T-cell (primary cell): ENCODE measurements at places on chromosomes 5 and 9. TPM values are rescaled to one million over a fixed set of nuclear protein-coding genes. Genes with fewer than 3 reads are reported as not detected.
A peak's percentile ranks its signal among the peaks of the same experiment; 100 is the strongest.

DNA sequence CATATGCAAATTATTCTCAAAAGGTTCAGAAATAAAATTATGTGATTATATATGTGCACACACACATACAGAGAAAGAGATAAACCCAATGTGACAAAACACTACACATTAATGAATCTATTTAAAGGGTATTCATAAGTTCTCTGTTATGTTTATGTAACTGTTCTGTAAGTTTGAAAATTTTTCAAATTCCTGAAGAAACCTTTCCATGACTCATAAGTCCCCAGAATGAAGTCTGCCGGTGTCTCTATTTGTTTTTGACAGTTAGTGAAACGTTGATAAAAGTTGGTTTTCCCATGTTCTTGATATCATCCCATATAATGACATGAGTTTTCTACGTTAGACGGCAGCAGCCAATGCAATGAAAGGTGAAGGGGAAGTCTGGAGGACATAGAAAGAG lies 199.5 kb upstream of the PUM3 start:
- DNase-seq = no peak
- H3K4me1 ChIP-seq = no peaks in the 10 kb centered on the region
- H3K36me3 ChIP-seq = no peaks in the 10 kb centered on the region
- H3K27me3 ChIP-seq = no peaks in the 10 kb centered on the region

DNA sequence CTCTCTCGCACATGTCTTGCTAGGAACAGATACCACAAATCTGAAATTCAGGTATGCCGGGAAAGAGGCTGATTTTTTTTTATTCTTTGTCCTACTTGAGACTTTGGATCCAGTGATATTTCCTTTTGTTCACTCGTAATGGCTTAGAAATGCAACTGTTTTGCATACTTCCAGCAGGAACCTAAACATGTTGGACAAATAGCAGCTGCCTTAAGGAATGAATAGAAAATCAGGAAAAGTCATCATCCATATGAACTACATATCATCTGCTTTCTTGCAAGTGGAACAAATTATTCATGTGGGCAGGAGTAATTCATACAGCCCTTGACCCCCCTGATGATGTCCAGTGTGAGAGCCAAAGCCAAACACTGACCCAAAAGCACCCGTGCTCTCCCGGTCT lies 17.4 kb downstream of the TTC39B start:
- no peaks in the 10 kb centered on the region for H3K36me3 ChIP-seq
- H3K27me3 ChIP-seq = no peaks in the 10 kb centered on the region

Gene CDKN2A
- 4.6 TPM for total RNA-seq

- no peaks in the 10 kb centered on the region for H3K4me1 ChIP-seq
- DNase-seq = no peak
- H3K27me3 ChIP-seq = no peaks in the 10 kb centered on the region
- no peak overlapping the region for H3K4me3 ChIP-seq
- H3K27ac ChIP-seq = no peak overlapping the region
- H3K36me3 ChIP-seq = no peaks in the 10 kb centered on the region
Measured at GRCh38 chr5:143573568-143574170, 170.2 kb upstream of the NR3C1 start.

- no peaks in the 10 kb centered on the region for H3K27me3 ChIP-seq
- no peaks in the 10 kb centered on the region for H3K4me1 ChIP-seq
- no peak overlapping the region for H3K4me3 ChIP-seq
- no peaks in the 10 kb centered on the region for H3K36me3 ChIP-seq
Measured at GRCh38 chr5:24591426-24591825, 53.4 kb downstream of the CDH10 start.

GRCh38 chr5:44801992-44802391 lies 6.8 kb upstream of the MRPS30 start:
- H3K27ac ChIP-seq = no peak overlapping the region
- no peak overlapping the region for H3K4me3 ChIP-seq

Gene PGM5
- 0.42 TPM for total RNA-seq

DNA sequence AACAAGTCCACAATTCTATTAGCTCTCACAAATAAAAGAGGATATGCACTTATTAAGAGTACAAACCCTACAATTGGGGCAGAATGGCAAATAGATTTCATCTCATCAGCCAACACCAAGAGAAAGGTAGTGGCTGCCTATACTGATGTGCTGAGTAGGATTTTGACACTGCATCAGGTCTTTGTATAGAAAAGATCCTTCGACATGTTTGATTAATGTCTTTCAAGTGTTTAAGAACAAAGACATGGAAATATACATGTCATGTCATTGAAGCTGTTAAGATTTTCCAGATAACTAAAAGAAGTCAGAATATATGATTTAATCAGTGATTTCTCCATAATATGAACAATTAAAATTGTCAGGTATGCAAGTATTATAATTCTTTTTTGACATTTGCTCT lies 238.7 kb upstream of the GRAMD2B start:
- no peak for DNase-seq
- H3K4me3 ChIP-seq = no peak overlapping the region
- no peak overlapping the region for H3K27ac ChIP-seq
- H3K36me3 ChIP-seq = no peaks in the 10 kb centered on the region
- H3K27me3 ChIP-seq = no peaks in the 10 kb centered on the region

Gene NME5
- total RNA-seq = not detected

- H3K36me3 ChIP-seq = no peaks in the 10 kb centered on the region
- no peak overlapping the region for H3K27ac ChIP-seq
- no peak for DNase-seq
- peaks cover 15% of the 10 kb centered on the region for H3K27me3 ChIP-seq
Measured at GRCh38 chr5:174612686-174613085, 111.7 kb upstream of the MSX2 start.

Gene OLFM1
- total RNA-seq = not detected

Gene BARX1
- total RNA-seq = not detected

GRCh38 chr9:127093319-127094020 lies 29.0 kb downstream of the ANGPTL2 start:
- H3K27ac ChIP-seq = no peak overlapping the region
- no peak overlapping the region for H3K4me3 ChIP-seq
- no peaks in the 10 kb centered on the region for H3K4me1 ChIP-seq
- H3K27me3 ChIP-seq = no peaks in the 10 kb centered on the region

DNA sequence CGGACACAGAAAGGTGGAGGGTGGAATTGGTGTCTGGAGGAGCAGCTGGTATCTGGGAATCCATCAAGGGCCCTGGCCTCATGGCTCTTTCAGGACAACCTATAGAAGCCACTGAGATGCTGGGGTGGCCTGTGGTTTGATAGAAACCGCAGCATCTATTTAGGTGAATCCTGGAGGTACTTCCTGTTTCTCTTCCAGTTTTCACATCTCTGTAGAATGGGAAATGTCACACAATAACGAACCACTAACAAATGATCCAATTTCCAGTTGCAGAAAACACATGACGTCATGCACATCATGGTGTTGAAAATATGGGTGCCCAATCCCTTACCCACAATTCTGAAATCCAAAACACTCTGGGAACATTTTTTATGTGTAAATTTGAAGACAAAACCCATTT lies 52.2 kb downstream of the ROPN1L start:
- H3K27ac ChIP-seq = no peak overlapping the region
- H3K36me3 ChIP-seq = no peaks in the 10 kb centered on the region
- H3K4me3 ChIP-seq = no peak overlapping the region
- DNase-seq = no peak

GRCh38 chr9:124008303-124008693 lies 3.3 kb upstream of the LHX2 start:
- no peaks in the 10 kb centered on the region for H3K36me3 ChIP-seq
- peak overlapping the region; percentile 59 for H3K4me3 ChIP-seq
- DNase-seq = no peak
- H3K27ac ChIP-seq = no peak overlapping the region

- H3K36me3 ChIP-seq = no peaks in the 10 kb centered on the region
- no peak overlapping the region for H3K27ac ChIP-seq
- no peak for DNase-seq
- no peaks in the 10 kb centered on the region for H3K27me3 ChIP-seq
- no peaks in the 10 kb centered on the region for H3K4me1 ChIP-seq
Measured at GRCh38 chr9:116951588-116952435, 264.7 kb downstream of the TRIM32 start.

GRCh38 chr5:149464796-149465489 lies 85.9 kb upstream of the IL17B start:
- no peaks in the 10 kb centered on the region for H3K4me1 ChIP-seq
- no peak overlapping the region for H3K27ac ChIP-seq
- no peaks in the 10 kb centered on the region for H3K27me3 ChIP-seq

DNA sequence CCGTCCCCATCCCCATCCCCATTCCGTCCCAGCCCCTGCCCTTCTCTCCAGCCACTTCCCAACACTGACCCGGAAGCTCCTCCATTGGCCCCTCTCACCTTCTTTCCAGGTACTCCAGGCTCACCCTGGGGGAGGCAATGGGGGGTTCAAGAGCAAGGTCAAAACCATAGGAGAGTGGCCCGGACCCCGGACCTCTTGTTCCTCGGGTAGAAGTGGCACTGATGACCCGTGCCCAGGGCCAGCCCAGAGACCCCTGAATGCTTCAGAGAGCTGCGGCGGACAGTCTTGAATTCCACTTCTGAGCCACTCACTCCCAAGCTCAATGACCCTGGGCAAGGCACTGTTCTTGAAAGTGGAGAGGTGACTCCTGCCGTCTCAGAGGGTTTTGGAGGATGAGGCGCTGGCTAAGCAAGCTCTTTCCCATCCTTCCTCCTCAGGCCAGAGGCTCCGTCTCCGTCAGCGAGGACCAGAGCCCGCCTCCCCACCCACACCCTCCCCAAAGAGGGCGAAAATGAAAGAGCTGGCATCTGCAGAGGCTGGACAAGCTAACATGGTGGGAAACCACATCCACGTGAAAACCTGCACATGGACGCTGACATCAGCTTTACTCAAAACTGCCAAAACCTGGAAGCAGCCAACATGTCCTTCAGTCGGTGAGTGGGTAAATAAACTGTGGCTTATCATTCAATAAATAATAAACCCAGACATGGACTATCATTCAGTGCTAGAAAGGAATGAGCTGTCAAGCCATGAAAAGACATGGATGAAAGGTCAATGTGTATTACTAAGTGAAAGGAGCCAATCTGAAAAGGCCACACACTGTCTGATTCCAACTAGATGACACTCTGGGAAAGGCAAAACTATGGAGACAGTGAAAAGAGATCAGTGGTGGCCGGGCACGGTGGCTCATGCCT lies 27.3 kb upstream of the PHYKPL start:
- H3K27ac ChIP-seq = no peak overlapping the region
- no peaks in the 10 kb centered on the region for H3K36me3 ChIP-seq
- H3K27me3 ChIP-seq = no peaks in the 10 kb centered on the region
- H3K4me1 ChIP-seq = no peaks in the 10 kb centered on the region
- no peak for DNase-seq

GRCh38 chr9:89952401-89952800 lies 347.6 kb downstream of the GADD45G start:
- DNase-seq = no peak
- H3K4me3 ChIP-seq = no peak overlapping the region
- H3K4me1 ChIP-seq = peaks cover 12% of the 10 kb centered on the region
- no peak overlapping the region for H3K27ac ChIP-seq
- H3K36me3 ChIP-seq = no peaks in the 10 kb centered on the region
- no peaks in the 10 kb centered on the region for H3K27me3 ChIP-seq

DNA sequence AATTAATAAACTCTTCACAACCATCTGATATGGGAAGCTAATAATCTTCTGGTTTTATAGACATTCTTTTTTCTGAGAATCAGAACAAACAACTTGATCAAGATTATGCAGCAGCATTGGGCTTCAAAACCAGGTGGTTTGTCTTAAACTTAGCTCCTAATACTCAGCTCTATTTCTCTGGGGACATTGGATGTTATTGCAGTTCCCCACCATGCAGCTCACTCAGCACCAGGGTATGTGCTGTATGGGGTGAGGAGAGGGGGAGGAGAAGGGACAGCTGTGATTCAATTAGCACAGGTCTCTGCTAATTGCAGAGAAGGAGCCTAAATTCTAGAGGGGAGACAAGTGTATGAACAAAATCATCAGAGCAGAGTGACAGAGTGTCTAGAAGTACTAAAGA lies 210.7 kb upstream of the TNC start:
- no peak for DNase-seq
- no peaks in the 10 kb centered on the region for H3K27me3 ChIP-seq
- no peaks in the 10 kb centered on the region for H3K36me3 ChIP-seq
- H3K27ac ChIP-seq = no peak overlapping the region
- no peaks in the 10 kb centered on the region for H3K4me1 ChIP-seq

DNA sequence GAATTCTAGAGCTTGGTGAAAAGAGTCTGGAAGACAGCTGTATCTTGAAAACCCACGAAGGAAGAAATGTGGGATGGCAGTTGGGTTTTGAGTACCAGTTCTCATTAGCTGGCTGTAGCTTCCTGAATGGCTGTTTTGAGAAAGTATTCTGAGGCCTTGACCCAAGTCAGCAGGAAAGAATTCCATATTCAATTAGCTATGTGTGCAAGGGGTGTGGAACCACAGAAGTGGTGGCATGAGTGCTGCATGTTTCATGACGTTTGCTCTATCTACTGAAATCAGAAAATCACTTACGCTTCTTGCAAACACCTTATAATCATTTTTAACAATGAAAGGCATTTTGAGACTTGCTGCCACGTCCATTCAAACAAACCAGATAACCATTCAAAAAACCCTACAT lies 69.1 kb downstream of the TRPM3 start:
- no peaks in the 10 kb centered on the region for H3K27me3 ChIP-seq
- H3K36me3 ChIP-seq = no peaks in the 10 kb centered on the region
- H3K4me3 ChIP-seq = no peak overlapping the region

GRCh38 chr9:28587052-28587451 lies 1013.8 kb upstream of the C9orf72 start:
- no peak overlapping the region for H3K27ac ChIP-seq
- no peaks in the 10 kb centered on the region for H3K36me3 ChIP-seq
- H3K27me3 ChIP-seq = no peaks in the 10 kb centered on the region

DNA sequence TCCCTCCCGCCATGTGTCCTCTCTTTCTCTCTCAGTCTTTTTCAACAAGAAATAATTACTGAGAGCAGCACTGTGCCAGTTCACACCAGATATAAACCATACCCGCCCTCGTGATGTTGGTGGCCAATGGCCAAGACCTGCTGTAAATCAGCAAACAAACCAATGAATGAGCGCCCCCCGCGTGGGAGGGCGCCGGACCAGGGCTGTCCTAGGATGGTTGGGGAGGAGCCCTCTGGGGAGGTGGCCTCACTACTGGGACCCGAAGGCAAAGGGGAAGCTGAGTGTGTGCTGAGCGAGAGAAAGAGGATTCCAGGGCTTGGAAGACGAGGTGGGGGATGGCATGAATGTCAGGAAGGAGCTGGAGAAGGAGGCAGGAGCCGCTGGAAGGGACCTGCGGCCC lies 51.2 kb upstream of the BARHL1 start:
- H3K27me3 ChIP-seq = no peaks in the 10 kb centered on the region
- H3K36me3 ChIP-seq = no peaks in the 10 kb centered on the region
- H3K4me3 ChIP-seq = no peak overlapping the region
- no peak for DNase-seq
- H3K27ac ChIP-seq = no peak overlapping the region

Gene BHMT2
- total RNA-seq = not detected

Gene TGFBI
- total RNA-seq = 5.1 TPM
